ENCODE measurements at places on chromosomes 4 and X. TPM values are rescaled to one million over a fixed set of nuclear protein-coding genes. Genes with fewer than 3 reads are reported as not detected.

The PGAM4 gene
- total RNA-seq = not detected

The SMIM43 gene
- total RNA-seq = not detected

The NDST4 gene
- not detected for total RNA-seq

The EFHC2 gene
- total RNA-seq = 2.6 TPM

The MSX1 gene
- total RNA-seq = 6.3 TPM

The CNOT6L gene
- 27.9 TPM for total RNA-seq

The OPRPN gene
- total RNA-seq = not detected

The ADH7 gene
- total RNA-seq = not detected

The PITX2 gene
- not detected for total RNA-seq

DNA sequence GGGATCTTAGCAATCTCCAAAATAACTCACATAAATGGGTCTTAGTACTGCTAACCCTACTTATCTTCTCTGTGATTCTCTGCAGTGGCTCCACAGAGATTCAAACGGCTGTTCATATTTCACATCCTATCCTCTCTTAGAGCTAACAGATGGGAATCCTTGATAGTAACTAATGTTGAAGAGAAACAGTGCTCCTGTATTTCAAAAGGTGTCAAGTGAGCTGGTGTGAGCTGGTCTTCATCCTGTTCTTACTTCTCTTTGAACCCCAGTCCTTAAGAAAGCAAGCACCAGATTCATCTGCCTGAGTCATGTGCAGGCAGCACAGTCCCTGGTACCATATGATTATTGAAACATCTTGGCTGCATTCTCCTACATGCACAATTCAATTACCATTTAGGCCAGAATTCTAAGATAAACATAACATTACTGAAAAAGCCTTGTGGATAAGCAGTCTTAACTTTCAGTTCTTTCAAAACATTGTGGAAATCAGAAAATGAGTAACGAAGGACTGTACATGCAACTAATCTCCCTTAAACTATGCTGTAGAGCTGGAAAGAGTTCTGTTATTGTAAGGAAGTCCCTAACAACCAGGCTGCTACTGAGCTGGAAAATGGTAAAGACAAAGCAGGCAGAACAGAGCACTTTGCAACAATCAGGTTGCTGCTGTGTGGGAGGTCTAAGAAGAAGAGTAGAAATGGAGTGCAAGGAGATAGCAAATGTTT is 153.1 kb downstream of the NPNT start:
- DNase-seq = no peak

DNA sequence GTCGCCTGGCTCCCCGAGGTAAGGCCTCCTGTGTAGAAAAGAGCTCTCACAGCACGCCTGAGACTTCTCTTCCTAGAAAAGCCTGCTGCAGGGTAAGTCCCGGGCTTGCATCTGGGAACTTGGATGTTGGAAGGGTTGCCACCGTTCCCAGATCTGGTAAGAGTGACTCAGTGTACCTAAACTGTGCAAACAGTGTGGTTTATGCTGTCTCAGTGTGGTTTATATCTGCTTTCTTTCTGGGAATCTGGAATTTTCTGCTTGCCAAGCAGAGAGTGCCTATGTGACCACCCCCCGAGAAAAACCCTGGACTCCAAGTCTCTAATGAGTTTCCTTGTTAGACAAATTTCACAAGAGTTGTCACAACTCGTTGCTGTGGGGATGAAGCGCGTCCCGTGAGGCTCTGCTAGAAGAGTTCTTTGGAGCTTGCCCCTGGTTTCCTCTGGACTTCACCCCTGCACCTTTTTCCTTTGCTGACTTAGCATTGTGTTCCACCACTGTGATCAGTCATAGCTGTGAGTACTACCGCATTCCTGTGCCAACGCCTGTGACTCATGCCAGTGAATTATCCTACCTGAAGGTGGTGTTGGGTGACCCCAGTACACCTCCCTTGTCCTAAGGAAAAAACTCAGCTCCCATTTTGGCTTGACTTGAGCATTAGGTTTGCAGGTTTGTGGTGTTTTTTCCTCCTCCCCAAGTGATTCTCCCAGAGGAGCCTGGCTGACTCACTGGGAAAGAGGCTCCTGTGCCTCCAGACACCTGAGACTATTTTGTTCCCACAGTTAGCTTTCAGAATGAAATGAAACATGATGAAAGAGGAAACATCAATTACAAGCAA is 14.5 kb downstream of the SLC2A9 start:
- no peak for DNase-seq

DNA sequence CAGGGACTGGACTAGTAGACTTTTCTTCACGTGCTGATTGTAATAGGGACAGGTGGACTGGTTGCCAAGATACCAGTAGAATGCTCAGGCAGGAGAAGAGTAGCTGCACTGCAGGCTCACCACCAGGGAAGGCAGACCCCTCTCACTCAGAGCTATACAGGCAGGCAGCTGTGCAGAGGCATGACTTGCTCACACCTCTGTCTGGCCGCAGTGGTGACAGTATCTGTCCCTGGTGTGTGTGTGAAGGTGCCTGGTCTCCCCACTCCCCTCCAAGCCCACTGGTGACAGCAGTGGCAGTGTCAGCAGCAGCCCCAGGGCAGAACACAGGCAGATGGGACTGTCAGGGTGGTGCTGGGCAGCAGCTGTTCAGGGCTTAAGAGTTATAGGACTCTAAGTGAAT is 140.7 kb downstream of the RPS6KA6 start:
- no peak for DNase-seq

GRCh38 chrX:19245711-19246269 is 97.9 kb upstream of the PDHA1 start:
- no peak for DNase-seq

DNA sequence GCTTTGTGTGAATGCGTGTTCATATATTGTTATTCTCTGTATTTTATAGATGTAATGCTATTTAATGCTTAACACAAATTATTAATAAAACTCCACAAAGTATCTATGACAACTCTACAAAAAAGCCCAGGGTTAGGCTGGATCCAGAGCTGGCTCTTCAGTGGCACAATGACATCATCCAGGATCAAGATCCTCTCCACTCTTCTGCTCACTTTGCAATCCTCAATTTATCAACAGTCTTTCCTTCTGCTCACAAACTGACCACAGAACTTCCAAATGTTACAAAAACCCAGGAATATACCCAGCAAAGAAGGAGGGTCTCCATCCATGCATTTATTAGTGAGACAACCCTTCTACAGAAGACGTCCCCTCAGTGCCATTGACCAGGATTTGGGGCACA is 132.3 kb downstream of the HNRNPD start:
- no peak for DNase-seq

- DNase-seq = no peak
Observed at GRCh38 chr4:146212781-146213180, 1.6 kb upstream of the REELD1 start.

GRCh38 chr4:178026999-178027398 is 584.8 kb upstream of the AGA start:
- no peak for DNase-seq

DNA sequence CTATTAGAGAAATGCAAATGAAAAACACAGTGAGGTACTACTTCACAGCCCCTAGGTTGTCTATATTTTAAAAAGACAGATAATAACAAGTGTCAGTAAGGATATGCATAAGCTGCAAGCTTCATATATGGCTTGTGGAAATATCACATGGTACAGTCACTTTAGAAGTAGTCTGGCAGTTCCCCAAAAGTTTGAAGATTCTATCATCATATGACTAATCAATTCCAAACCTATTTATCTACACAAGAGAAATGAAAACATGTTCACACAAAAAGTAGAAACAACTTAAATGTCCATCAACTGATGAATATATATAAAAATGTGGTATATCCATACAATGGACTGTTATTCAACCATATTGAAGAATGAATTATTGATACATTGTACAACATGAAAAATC is 185.8 kb upstream of the STK26 start:
- DNase-seq = no peak

DNA sequence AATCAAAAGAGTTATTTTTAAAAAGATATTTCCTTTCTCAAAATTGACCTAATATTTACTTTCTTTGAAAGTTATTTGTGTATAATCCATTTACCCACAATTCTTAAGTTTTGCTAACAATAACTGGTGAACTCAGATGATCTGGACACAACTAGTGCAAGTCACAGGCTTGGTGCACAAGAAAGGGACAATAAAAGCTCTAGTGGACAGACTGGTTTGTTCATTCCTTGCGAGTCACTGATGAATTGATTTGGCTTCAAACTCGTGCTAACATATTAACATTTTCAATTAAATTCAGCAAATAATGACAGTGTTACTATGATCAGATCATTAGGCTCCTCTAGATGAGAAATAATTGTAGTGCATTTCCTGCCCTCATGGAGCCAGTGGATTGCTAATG is 169.2 kb downstream of the BMPR1B start:
- DNase-seq = no peak

DNA sequence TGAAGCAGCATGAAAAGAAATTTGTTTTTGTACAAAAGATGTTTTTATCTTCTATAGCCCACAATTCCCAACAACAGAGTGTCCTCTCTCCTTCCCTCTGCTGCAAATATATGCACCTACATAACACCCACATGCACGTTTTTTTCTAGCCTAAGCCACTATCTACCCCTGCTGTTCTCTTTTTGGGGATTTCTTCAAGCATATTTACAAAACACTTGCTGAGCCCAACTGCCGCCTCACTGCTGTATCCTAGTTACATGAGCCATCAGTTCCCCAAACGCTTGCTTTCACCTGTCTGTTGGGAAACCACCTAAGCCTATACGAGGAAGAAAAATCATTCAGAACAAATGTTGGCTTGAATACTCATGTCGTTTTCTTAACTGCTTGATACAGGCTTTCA is 127.2 kb downstream of the CHRNA9 start:
- DNase-seq = no peak

- no peak for DNase-seq
Observed at GRCh38 chr4:26151615-26152014, 169.2 kb upstream of the RBPJ start.

DNA sequence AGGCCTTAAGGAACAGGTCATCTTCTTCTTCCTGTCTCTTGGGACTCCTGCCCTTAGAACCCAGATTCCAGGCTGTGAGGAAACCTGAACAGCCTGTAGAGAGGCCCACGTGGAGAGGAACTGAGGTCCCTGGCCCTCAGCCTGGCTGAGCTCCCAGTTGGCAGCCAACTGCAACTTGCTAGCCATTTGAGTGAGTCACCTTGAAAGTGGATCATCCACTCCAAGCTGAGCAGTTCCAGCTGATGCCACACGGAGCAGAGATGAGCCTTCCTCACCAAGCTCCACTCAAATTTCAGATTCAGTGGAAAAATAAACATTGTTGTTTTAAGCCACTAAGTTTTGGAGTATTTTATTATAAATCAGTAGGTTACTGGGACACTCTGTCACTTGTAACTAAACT is 392.5 kb downstream of the BCOR start:
- DNase-seq = peak; percentile 18

GRCh38 chr4:181150191-181150590 is 1093.0 kb upstream of the TENM3 start:
- no peak for DNase-seq

GRCh38 chr4:27248829-27249228 is 388.2 kb downstream of the STIM2 start:
- DNase-seq = no peak

DNA sequence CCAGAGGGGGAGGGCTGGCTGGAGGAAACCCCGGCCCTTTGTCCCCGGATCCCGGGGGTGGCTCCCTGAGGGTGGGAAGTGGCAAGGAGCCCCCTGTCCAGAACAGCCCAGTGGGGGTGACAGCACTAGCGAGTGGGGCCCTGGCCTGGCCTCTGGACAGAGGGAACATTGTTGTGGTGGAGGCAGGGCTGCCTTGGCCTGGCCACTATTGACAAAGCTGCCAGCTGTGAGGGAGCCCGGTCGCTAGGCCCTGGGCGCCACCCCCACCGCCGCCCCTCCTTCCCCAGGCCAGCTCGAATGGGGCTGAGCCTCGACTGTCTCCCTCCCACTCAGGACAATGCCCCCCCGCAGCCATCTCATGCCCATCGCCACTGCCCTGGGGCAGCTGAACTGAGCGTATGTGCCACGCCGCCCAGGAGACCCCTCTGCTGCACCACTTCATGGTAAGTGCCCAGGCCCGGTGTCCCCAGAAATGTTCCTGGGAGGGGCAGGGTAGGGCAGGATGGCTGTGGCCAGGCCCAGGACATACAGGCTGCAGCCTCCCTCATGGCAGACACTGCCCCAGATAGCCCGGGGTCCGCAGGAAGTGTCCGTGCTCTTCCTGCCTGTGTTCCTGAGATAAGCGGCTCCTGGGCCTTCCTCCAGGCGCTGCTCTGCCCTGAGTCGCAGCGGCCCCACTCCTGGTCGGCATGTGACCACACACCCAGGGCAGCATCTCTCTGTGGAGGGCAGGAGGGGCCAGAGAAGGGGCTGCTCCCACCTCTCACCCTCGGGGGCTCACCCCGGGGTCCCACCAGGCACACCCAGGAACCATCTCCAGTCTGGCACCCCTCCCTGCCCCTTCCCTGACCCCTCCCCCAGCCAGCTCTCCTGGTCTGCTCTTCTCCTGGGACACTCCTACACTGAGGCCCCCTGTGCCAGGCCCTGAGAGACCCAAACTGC is 1.4 kb downstream of the PLXNB3 start:
- peak; percentile 75 for DNase-seq

DNA sequence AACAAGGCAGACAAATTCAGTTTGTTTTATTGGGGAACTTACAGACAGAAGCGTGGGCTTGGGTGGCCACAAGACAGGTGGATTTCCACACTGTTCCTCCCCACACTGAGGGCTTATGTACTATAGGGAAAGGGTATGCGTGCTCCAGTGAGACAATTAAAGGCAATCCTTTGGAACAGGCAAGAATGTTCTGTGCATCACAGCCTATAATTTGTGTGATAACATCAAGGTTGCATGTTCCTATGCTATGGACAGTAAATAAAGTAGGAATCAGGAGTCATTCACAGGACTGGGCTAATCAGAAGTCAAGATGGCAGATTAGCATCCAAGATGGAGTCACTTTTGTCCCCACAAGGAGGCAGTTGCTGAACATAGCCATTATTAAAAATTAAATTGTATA is 84.6 kb upstream of the TRIM2 start:
- no peak for DNase-seq

- DNase-seq = no peak
Observed at GRCh38 chrX:75989806-75990590, 182.9 kb upstream of the PBDC1 start.

DNA sequence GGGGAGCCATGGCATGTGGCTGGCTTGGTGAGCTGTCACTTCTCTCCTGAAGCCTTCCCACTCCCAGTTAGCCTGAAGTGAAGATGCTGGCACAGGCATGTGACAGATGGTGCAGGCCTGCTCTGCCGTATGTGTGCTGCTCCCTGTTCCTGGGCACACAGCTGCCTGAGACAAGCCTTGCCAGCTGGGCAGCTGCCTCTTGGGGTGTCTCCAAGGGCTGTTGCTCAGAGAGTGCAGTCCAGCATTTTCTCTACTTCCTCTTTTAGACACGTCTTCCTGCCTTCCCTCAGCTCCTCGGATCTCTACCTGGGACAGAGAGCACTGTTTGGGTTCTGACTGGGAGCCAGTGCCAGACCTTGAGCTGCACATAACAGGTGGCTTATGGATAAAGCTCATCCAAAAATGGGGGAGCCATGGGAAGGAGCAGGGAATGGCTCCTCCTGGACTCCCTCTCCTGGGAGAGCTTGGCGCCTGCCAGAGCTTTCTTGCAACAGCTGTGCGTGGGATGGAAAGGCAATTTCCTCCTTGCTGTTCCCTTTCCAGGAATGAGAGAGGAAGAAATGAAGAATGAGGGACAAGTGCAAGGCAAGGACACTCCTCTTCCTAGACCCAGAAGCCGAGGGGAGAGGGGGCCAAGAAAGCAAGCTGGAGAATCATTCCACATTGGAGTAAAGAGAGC is 132.9 kb downstream of the MSL3 start:
- no peak for DNase-seq
